ENCODE measurements at places on chromosomes 4 and X.

GRCh38 chrX:96112689-96113088 is 572.0 kb upstream of the DIAPH2 start:
- DNase-seq, result no peak

GRCh38 chr4:108649863-108650211 is 562 bp upstream of the OSTC start:
- no peak for DNase-seq

GRCh38 chr4:84821064-84821463 is 145.4 kb downstream of the WDFY3 start:
- DNase-seq, result no peak

- no peak for DNase-seq
These were observed 12.4 kb upstream of the TDO2 start for GRCh38 chr4:155891058-155891457.

- DNase-seq, result no peak
These were observed 34.3 kb downstream of the GPC4 start for GRCh38 chrX:133380711-133381619.

- DNase-seq, result no peak
These were observed 57.7 kb upstream of the VEGFC start for GRCh38 chr4:176850436-176850835.

DNA sequence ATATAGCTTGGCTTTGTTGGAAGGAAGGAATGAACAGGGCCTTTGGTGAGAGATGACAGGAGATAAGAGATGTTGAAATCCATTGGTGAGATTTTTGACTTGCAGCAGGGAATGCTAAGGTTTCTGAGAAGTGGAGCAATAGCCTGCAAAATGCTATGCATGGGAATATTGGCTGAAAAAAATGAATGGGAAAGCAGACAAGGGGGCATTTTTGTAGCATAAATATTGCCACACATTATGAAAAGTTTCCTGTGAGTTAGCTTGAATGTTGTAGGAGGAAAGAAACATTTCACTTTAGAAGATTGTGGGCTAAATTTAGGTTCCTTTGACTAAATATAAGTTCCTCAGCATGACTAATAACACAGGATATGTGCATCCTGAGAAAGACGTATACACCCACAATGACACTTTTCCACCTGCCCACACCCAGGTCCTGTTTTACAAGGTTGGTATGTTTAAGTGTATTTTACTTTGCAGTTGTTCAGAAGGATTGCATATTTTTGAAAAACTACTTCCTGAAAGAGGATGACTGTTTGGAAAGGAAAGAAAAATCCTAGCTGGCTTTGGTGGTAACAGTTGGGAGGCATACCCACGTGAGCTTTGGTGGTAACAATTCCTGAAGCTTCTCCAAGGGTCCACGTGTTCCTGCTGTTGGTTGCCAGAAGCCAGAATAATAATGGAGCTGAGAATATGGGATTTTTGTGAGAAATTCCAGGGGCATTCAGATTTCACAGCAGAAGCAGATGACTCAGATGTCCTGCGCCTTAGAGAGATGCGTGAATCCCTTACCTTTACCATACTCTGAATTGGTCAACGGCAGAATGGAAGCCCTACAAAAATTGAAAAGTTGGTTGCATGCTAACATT is 28.5 kb downstream of the PHEX start:
- DNase-seq, result no peak

- DNase-seq, result no peak
These were observed 44.1 kb upstream of the NPNT start for GRCh38 chr4:105851196-105851595.

- no peak for DNase-seq
These were observed 68.0 kb downstream of the OPHN1 start for GRCh38 chrX:68365341-68365740.

DNA sequence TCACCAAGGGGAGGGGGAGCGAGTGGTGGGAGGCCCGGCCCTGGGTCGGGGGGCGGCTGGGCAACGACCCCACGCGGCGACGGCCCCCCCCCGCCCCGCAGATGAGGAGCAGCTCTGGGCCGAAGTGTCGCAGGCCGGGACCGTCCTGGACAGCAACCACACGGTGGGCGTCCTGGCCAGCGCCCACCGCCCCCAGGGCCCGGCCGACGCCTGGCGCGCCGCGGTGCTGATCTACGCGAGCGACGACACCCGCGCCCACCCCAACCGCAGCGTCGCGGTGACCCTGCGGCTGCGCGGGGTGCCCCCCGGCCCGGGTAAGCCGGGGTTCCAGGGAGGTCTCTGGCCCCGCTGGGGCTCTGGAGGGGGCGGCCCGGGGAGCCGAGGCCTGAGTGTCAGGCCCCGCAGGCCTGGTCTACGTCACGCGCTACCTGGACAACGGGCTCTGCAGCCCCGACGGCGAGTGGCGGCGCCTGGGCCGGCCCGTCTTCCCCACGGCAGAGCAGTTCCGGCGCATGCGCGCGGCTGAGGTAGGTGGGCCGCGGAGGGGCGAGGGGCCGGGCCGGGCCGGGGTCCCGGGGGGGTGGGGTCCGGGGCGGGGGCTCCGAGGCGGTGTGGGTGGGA is 8.7 kb upstream of the FGFRL1 start:
- DNase-seq, result no peak

DNA sequence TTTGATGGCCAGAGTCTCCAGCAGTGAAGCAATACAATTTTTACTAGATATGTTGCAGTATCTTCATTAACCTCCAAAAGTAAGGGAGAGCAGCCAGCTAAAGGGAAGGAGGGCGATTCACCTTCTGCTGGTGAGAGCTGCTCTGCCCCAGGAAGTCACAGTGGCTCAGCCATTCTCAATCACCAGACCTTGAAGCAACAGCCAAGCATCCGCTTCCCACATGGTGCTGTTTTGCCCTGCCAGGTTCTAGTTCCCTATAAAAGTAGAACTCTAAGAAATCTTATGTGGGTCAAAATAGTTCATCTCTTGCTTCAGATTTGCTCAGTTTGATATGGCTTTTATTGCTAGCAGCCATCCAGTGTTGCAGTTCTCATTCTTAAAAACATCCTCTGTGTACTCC is 166.8 kb downstream of the STIM2 start:
- no peak for DNase-seq

GRCh38 chr4:103289186-103289585 is 91.0 kb upstream of the CENPE start:
- no peak for DNase-seq

GRCh38 chr4:81714291-81714690 is 242.6 kb upstream of the RASGEF1B start:
- DNase-seq, result no peak
